ENCODE measurements at places on chromosomes 2 and 18.
A peak's percentile ranks its signal among the peaks of the same experiment; 100 is the strongest.

DNA sequence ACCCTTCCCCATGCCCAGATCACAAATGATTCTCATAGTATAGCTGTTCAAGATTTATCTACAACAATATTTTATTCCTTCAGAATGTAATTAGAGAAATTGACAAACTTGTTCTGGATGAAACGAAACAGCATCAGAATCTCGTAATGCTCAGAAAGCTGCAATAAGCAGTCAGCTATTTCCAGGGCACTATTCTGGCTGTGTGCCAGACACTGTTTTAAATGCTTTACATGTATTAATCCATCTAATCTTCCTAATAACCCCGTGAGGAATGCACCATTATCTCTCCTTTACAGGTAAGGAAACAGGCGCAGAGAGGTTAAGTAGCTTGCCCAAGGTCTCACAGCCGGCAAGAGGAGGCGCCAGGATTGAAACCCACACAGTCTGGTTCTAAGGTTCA is 10.1 kb upstream of the LYPD6B start:
- H3K27ac ChIP-seq: no peak overlapping the region
- peaks cover 2% of the 10 kb centered on the region for H3K27me3 ChIP-seq
- peaks cover 4% of the 10 kb centered on the region for H3K4me1 ChIP-seq

DNA sequence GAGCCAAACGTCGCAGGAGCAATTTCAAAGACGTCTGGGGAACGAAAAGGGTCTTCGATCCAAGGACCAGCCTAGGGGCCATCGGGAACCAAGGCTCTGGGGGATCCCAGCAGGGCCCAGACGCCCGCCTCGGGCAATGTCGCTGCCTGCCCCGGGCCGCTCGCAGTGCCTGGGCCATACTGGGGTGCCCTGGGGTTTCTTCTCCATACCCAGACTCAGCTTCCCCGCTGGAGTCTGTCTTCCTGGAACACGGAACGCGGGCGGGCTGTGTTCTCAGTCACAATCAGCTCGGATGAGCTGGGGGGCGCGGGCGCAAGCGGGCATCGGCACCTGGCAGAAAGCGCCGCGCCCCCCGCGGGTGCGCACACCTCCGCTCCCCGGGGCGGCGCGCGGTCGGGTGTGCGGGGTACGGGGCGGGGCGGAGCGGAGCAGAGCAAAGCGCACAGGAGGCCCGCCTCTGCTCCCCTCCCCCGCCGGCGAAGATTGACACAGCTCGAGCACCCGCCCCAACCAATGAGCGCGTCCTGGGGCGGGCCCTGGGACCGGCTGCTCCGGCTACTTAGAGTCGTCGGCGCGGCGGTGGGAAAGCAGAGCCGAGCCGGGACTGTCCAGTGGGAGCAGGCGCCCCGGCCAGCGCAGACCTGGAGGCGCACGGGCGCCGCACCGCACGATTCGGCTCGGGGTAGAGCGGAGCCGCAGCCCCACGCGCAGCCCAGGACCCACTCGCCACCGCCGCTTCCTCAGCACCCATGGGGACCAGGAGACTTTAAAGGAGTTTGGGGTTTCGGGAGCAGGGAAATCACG is at the start of gene LRATD1:
Gene LRATD1 (plus strand): TSS at position 585 of the 804 bp plus-strand sequence. CDS start 1,263 bp downstream, outside the sequence.
- H3K4me3 ChIP-seq: no peak within 1 kb of the TSS
- no peaks in the 10 kb centered on the region for H3K36me3 ChIP-seq
- H3K27ac ChIP-seq: no peak within 1 kb of the TSS
- no peak for DNase-seq

- H3K36me3 ChIP-seq: no peaks in the 10 kb centered on the region
- no peaks in the 10 kb centered on the region for H3K4me1 ChIP-seq
- DNase-seq: no peak
- no peak overlapping the region for H3K27ac ChIP-seq
- H3K4me3 ChIP-seq: no peak overlapping the region
Measured at GRCh38 chr2:199477277-199477834, 19.6 kb upstream of the SATB2 start.

GRCh38 chr2:12720754-12721378 is 4.1 kb downstream of the TRIB2 start:
- no peak for DNase-seq
- H3K4me3 ChIP-seq: peak overlapping the region; percentile 98
- H3K27ac ChIP-seq: no peak overlapping the region

DNA sequence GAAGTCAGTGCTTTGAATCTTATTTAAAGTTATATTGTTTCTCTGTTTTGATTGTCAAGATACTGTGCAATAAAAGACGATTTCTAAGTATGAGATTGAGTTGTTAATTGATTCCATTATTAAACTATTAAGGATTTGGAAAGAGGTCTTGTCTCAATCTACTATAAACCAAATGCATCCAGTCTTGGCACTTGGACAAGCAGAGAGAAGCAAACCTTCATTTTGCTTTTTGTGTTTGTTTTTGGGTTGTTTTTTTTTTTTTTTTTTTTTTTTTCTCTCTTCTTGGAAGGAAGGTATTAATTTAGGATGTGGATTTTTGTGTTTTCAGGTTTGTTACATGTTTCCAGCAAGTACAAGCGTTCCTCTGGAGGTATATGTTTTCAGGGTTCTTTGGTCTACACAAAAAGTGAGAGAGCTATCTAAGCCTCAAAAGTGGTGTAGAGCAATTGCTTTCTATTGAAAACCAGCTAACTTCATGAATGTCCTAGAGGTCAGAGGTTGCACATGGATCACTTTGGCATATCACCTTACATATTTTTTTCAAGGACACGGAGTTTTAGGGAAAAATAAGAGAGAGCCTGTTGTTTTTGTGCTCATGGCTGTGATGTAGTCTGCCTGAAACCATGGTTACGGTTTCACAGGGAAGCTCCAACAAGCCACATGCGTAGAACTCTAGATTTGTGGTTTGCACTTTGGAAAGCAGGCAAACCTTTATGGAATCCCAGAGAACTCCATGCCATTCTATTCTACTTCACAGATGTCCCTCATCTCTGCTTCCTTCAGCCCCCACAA is 1.8 kb downstream of the PRKCE start:
- peak overlapping the region; percentile 97 for H3K27ac ChIP-seq
- DNase-seq: no peak
- peaks cover 28% of the 10 kb centered on the region for H3K4me1 ChIP-seq
- H3K27me3 ChIP-seq: no peaks in the 10 kb centered on the region
- peak overlapping the region; percentile 91 for H3K4me3 ChIP-seq
- peaks cover 28% of the 10 kb centered on the region for H3K36me3 ChIP-seq

DNA sequence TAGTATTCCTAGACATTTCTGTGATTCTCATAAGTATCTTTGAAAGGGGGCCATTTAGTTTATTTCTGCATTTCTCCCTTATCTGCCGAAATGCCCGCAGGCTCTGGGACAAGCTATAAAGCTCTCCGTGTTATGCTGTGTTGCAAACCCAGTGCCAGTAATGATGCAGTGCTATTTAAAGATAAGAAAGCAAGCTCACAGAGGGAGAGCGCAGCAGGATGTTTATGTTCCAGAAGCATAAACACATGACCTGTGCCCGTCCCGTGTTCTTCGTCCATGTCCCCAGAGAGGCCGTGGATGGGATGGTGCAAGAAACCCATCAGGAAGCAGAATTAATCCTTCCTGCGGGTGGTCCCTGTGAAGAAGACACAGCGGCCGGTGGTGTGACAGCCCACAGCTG is 99.4 kb downstream of the NEDD4L start:
- DNase-seq: no peak
- peaks cover 3% of the 10 kb centered on the region for H3K36me3 ChIP-seq
- no peak overlapping the region for H3K27ac ChIP-seq
- no peak overlapping the region for H3K4me3 ChIP-seq
- H3K27me3 ChIP-seq: peaks cover 30% of the 10 kb centered on the region
- H3K4me1 ChIP-seq: peaks cover 3% of the 10 kb centered on the region

- H3K4me3 ChIP-seq: peak overlapping the region; percentile 51
- H3K27ac ChIP-seq: no peak overlapping the region
- H3K4me1 ChIP-seq: peaks cover 2% of the 10 kb centered on the region
- H3K36me3 ChIP-seq: no peaks in the 10 kb centered on the region
- DNase-seq: no peak
Measured at GRCh38 chr2:241540401-241540770, 18.2 kb upstream of the BOK start.

GRCh38 chr18:79870301-79871025 is 72.7 kb downstream of the KCNG2 start:
- no peaks in the 10 kb centered on the region for H3K27me3 ChIP-seq
- H3K36me3 ChIP-seq: no peaks in the 10 kb centered on the region
- no peak for DNase-seq
- no peaks in the 10 kb centered on the region for H3K4me1 ChIP-seq
- no peak overlapping the region for H3K27ac ChIP-seq
